ENCODE measurements at places on chromosomes 16 and 17. TPM values are rescaled to one million over a fixed set of nuclear protein-coding genes. Genes with fewer than 3 reads are reported as not detected.

TMC8 gene
- total RNA-seq = under 0.01 TPM

ELP5 gene
- total RNA-seq = 42.0 TPM

G6PC1 gene
- not detected for total RNA-seq

HAGHL gene
- total RNA-seq = 26.5 TPM

BRICD5 gene
- total RNA-seq = 3.8 TPM

OR4D1 gene
- total RNA-seq = not detected

FMNL1 gene
- total RNA-seq = 11.4 TPM

ACSM5 gene
- 1.3 TPM for total RNA-seq

ENPP7 gene
- total RNA-seq = not detected

TMED6 gene
- total RNA-seq = not detected

CTF1 gene
- total RNA-seq = 6.8 TPM

TNFRSF12A gene
- 760 TPM for total RNA-seq

KCNJ12 gene
- total RNA-seq = 0.65 TPM

KRTAP1-5 gene
- total RNA-seq = not detected

POLR2A gene
- 158 TPM for total RNA-seq

MRPL12 gene
- 220 TPM for total RNA-seq

PPP1R9B gene
- 32.2 TPM for total RNA-seq

ETV4 gene
- total RNA-seq = 4.3 TPM

ZNF668 gene
- total RNA-seq = 13.4 TPM

FBXW10 gene
- total RNA-seq = not detected

TP53I13 gene
- 71.0 TPM for total RNA-seq

Measured in mesangial cell (primary cell).